ENCODE measurements at places on chromosomes 1 and 21. TPM values are rescaled to one million over a fixed set of nuclear protein-coding genes. Genes with fewer than 3 reads are reported as not detected.
A peak's percentile ranks its signal among the peaks of the same experiment; 100 is the strongest.

- no peak for DNase-seq
Observed at GRCh38 chr1:109263234-109263596, 13.9 kb downstream of the CELSR2 start.

DNA sequence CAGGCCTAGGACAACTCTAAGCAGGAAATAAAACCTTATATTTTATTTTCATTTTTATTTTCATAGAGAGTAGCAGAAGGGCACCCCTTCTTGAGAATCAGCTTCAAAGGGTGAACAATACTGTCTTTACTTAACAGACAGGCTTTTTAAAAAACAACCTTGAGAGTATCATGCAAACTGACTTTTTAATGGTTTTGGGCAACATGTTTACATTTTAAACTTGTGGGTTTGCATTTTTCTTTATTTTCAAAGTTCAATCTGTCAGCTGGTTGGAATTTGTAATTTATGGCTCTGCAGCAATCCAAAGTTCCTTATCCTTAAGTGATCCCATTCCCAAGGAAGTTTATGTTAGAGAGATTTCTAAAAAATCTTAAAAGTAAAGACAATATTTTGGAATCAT, 392.3 kb upstream of the ADAMTS5 start:
- no peak for DNase-seq

- no peak for DNase-seq
Observed at GRCh38 chr1:19981170-19981506, 1.7 kb upstream of the PLA2G2A start.

GRCh38 chr21:29164323-29164942, 34.0 kb downstream of the MAP3K7CL start:
- DNase-seq, result no peak

Gene CASQ1
- total RNA-seq, result 0.37 TPM

Gene RGS16
- total RNA-seq, result 5.8 TPM

DNA sequence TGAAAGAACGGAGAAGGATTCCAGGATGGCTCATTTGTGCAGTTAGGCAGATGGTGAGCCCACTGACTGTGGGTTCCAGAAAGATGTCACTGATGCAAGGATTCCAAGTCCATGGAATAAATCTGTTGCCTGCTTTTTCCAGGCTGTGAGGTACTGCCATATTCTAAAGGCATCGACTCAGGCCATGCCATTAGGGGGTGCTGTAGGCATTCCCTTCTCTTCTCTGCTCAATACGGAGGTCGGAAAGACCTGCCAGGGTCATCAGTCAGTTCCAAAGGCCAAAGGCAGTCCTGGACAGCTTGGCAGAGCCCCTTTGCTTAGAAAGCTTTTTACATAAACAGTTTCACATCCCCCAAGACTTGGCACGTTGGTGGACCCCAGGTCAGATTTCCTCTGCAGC, 31.7 kb upstream of the TMEM125 start:
- peak; percentile 70 for DNase-seq

Gene SLC44A3
- 53.8 TPM for total RNA-seq

Gene OR10J1
- not detected for total RNA-seq

Gene KANK4
- total RNA-seq, result 0.20 TPM

DNA sequence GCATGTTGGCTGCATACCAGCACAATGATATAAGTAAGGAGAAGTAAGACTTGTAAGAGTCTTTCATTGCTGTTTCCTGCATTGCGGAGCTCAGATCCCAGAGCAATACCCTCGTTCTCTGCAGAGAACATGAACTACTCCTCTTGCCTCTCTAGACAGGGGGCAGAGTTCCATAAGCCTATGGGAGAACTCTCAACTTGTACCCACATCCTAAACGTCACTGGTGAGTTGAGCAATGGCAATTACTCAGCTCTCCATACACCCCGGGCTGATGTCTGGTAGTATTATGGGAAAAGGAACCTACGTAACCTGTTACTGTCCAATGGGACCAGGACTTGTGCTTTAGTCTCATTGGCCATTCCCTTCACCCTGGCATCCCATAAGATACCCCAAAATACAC, 27.3 kb upstream of the ZNF496 start:
- no peak for DNase-seq

Gene CHIT1
- total RNA-seq, result 0.06 TPM

- DNase-seq, result peak; percentile 50
Observed at GRCh38 chr1:30111431-30111830, 612.0 kb downstream of the MATN1 start.

- DNase-seq, result no peak
Observed at GRCh38 chr1:229993060-229993459, 74.0 kb upstream of the GALNT2 start.

DNA sequence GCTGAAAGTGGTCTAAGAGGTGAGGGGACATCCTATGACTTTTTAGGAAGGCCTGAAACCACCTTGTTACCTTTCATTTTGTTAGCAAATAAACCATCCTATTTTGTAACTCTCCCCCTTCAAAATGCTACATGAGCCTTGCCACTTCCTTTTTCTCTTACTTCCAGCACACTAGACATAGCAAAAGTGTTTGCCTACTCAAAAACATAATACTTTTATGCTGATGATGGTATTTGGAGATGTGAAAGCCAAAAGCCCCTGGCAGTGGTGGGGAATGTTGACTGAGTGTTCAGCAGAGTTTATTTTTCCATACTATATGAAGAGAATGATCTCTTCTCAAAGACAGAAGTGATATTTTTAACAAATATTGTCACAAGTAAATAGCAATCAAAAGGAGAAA, 134.2 kb downstream of the EDEM3 start:
- DNase-seq, result no peak

- no peak for DNase-seq
Observed at GRCh38 chr1:18128298-18128697, 20.7 kb downstream of the IGSF21 start.

DNA sequence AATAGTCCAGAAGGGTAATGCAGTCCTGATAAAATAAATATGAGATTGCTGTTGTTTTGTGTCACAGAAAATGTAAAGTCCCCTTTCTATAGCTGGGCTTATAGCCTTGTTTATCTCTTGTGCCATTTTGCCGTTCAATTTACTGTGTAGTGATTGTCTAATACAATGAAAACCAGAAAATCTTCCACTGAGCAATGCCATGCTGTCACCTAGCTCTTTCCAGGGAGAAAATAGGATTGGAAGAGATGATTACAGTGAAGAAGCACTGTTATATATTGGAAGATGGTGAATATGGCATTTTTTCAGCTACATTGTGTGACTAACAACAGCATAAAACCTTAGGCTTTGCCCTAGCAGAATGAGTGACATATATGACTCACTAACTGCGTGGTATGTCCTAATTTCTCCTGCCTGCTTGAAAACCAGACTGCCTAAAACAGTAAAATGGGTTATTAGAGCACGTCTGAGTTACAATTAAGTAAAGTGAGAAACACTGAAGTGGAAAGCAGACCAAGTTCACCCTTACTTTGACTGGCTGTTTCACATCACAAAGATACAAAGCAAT, 332.4 kb upstream of the ZP4 start:
- no peak for DNase-seq

Gene SRGAP2B
- 28.1 TPM for total RNA-seq

DNA sequence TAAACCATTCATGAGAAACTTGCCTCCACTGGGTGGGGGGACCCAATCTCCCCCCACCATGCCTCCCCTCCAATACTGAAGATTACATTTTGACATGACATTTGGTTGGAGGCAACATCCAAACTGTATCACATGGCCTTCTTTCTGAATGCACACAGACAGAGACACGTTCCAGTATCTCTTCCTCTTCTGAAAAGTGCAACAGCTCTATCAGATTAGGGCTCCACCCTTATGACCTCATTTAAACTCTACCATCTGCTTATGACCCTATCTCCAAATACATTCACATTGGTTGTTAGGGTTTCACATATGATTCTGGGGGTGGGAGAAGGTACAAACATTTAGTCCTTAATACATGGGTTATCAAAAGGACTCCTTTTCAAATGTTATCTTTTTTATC, 481.8 kb upstream of the NFIA start:
- DNase-seq, result no peak

- DNase-seq, result no peak
Observed at GRCh38 chr21:42830456-42831455, 48.6 kb downstream of the WDR4 start.

Gene PCNX2
- total RNA-seq, result 28.4 TPM

DNA sequence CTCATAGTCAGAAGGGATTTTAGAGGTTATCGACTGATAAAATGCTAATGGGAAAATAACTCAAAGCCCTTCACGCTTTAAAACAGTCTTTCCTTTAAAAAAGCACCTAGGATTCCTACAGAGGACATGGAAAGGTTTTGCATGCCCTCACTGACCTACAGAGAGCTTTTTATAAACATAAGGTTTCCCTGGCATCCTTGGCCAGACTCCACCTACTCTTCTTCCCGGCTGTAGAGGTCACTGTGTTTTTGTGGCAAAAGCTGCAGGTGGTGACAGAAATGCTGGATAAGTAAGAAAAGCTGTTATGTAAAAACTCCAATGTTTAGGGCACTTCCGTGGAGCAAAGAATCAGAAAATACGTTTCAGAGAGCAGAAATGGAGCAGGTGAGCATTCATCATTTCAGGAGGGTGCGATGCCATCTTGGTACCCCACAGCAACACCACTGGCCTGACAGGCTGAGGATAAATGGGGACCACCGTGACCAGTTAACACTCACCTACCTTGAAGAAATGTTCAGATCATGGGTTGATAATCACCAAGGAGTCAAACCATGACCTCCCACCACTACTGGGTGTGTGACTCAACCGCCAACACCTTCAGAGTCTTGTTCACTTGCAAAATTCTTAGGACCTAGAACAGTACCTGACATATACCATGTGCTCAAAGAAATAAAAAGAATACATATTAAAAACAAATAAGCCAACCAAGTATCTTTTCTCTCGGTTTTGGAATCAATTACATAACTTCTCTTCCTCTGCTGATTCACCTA, 46.6 kb downstream of the SSBP3 start:
- DNase-seq, result no peak

DNA sequence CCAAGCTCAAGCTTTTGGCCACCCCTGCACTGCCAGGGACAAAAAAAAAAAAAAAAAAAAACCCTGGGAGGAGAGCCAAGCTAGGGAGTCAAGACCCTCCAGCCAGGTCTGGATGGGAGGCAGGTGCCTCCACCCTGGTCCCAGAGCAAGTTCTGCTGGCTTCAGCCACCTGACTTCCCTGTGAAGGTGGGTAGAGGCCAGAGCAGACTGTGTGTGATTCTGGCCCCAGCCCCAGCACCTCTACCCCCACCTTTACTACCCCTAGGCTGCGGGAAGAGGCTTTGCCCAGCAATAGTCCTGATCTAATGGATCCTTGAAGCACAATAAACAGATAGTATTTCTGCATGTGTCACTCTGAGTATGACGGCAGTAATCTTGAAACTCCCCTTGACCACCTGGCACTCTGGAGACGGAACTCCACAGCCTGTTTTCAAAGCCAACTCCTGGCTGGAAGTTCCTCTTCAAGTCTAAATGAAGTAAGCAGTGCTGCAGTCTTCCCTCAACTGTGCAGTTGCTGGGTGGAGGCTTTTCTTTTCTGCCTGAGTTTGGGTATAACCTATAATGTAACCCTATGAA, 9.8 kb downstream of the PDZK1IP1 start:
- no peak for DNase-seq

DNA sequence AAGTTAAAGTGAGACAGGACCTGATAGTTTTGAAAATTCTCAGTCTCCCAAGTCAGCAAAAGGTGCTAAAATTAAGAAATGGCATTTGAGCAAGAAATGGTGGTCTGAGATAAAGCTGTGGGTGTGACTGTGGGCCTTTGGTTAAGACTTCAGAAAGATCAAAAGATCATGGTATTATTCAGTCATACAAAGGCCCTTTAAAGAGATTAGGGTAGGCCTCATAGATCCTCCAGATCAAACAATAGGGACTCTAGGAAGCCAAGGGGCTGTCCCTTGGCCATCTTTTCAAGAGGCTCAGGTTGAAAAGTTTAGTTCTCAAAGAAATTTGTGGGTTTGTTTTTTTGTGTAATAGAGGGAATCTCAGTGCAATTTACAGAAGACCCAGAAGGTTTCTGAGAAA, 8.4 kb downstream of the HMGB4 start:
- no peak for DNase-seq

Gene IL19
- not detected for total RNA-seq

- DNase-seq, result no peak
Observed at GRCh38 chr1:221448585-221449175, 293.2 kb downstream of the DUSP10 start.

- DNase-seq, result no peak
Observed at GRCh38 chr1:94617134-94617805, 75.7 kb upstream of the F3 start.

Gene LAPTM5
- 111 TPM for total RNA-seq

DNA sequence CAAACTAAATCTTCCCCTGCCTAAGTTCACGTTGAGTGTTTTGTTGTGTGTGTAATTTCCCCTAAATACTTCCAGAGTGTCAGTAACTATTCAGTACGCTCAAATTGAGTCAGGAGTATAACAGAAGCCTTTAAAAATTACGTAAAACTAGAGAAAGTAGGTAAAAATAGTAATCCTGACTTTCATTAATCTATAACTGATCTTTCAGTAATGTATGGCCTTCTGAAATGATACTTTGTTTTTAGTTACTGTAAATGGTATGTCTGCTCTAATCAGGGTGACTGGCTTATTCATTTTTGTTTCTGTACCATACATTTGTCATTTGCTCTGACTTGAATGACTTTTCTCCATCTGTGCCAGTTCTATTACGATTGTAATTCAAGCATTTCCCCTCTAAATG, 29.4 kb downstream of the MIER1 start:
- no peak for DNase-seq

GRCh38 chr21:35275776-35276175, 226.7 kb upstream of the RUNX1 start:
- DNase-seq, result no peak
